ENCODE measurements at places on chromosomes 1 and 21.
A peak's percentile ranks its signal among the peaks of the same experiment; 100 is the strongest.

GRCh38 chr1:112502826-112503225 lies 5.9 kb upstream of the WNT2B start:
- peak; percentile 35 for DNase-seq

GRCh38 chr1:238409932-238410331 lies 519.2 kb upstream of the ZP4 start:
- no peak for DNase-seq

- peak; percentile 41 for DNase-seq
Observed at GRCh38 chr1:18836654-18837053, 22.8 kb downstream of the TAS1R2 start.

DNA sequence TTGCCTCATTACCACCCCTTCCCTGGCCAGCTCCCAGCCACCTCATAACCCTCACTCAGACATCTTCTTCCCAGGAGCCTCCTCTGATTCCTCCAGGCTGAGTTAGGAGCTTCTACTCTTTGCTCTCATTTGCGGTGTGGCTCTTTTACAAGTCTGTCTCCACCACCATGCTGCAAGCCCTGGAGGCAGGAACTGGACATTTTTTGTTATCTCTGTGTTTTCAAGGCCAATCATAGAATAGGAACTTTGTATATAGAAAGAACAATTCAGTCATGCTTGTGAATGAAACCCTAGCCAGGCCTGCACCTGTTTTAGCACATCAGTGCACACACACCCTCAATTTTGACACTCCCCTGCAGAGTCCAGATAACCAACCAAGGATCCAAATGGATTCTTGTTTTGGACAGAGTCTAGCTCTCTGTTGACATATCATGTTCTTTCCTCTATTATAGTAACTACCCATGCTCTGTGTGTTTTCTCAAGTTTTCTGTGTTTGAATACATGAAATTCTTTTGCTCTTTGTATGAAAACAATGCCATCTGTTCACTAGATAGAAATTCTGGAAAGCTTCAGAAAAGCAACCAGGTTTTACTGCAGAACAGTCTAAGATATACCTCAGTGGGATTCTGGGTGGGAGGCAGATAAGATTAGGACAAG lies 60.9 kb upstream of the ZNF648 start:
- DNase-seq: no peak

- peak; percentile 26 for DNase-seq
Observed at GRCh38 chr1:41019353-41019745, 2.2 kb downstream of the SLFNL1 start.

DNA sequence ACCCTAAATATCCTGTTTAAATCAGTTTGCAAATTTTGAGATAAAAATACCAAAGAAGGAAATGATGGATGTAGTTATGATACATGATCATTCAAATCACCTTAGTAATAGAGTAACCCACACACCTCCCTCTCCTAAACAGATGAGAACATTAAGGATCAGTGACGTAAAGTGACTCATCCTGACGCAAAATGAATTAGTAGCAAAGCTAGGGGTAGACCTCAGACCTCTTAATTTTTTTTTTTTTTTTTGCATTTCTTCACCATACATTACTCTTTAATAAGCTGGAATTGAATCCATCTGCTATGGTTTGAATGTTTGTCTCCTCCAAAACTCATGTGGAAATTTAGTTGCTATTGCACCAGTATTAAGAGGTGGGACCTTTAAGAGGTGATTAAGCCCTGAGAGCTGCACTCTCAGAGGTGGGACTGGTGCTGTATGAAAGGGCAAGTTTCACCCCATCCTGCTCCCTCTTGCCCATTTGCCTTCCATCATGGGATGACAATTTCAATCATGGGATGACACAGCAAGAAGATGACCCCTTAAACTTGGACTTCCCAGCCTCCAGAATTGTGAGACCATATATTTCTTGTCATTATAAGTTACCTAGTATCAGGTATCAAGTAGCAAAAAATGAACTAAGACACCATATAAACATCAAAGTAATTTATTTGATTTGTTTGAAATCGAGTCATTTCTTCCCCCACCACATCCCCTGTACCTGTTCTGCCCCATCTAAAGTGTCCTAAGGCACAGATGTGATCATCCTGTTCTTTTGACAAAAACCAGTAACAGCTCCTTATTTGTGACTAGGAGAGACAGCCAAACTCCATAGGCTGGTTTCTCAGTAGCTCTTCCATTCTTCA lies 114.6 kb upstream of the DUSP10 start:
- DNase-seq: no peak

DNA sequence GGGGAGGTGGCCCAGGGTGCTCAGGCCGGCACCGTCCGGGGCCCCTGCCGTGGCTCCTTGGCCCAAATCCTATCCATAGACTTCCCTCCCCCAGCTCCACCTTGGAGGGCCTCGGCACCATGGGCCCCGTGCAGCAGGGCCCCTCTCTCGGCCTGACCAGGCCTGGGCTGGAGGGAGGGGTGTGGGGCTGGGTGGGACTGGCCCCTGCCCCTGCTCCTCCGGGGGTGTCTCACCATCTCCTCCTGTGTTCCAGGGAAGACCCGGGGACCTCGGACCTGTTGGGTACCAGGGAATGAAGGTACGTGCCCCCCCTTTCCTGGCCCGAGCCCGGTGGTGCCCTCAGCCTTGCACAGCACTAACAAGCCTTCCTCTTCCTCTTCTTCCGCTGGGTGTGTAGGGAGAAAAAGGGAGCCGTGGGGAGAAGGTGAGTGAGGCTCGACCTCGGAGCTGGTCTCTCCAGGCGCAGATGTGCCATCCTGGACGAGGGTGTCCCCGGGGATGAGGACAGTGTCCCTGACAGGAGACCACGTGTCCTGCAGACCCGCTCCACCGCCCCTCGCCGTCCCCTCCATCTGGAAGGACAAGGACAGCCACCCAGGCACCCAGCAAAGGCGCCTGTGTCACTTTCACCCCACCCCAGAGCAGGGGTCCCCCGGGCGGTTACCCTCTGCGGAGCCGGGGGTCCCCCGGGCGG lies 7.9 kb downstream of the COL6A1 start:
- no peak for DNase-seq

DNA sequence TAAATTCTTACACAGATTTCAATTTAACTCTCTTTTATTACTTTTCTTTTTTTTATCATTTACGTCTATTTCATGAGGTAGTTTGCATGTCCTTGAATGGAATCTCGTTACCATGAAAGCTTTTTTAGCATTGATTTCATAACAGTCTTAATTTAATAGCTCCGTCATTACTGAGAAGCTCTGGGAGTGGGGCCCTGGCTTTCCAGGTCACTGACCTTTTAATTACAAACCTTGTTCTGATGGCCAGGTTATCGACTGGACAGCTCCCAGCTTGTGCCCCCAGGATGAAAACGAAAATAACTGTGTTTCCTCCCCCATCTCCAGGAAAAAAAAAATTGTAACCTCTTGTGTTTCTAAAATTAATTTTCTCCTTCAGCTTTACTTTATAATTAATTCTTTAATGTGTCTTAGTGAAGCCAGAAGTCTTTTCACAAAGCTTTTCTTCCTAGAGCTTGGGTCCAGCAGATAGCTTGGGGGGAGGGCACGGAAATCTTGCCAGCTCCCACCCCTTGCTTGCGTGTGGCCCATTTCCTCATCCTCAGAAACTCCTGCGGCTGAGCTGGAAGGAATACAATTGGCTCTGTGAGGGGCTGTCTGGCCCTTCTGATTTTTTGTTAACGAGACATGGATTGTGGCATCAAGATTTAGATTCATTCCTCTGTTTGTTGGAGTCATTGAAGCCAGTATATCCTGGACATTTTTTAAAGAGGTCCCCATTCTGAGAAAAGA lies 65.7 kb downstream of the PEX14 start:
- peak; percentile 54 for DNase-seq
